NCI-H524 (cell line): ENCODE measurements at places on chromosomes 4 and X.

DNA sequence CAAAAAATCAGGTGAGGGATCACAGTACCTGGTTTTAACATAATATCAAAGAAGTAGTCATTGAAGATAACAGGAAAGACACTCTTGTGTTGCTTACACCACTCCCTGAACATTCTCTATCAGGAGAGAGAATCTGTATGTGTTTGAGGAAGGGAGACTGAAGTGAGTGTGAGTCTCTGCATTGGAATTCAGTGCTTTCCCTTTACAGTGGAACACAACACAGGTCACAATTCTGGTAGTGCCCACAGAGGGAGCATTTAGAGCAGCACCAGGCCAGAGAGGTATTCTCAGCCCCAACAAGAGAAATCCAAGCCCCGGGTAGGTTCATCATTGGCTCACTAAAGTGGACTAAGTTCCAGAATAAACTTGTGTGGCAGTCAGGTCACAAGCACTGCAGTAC, 64.7 kb upstream of the UBQLN2 start:
- DNase-seq, result no peak

GRCh38 chrX:26215869-26216268, at the start of gene MAGEB5:
MAGEB5 (plus strand) TSS chrX:26216169; CDS start chrX:26217302, 1,133 bp downstream.
- DNase-seq, result no peak

DNA sequence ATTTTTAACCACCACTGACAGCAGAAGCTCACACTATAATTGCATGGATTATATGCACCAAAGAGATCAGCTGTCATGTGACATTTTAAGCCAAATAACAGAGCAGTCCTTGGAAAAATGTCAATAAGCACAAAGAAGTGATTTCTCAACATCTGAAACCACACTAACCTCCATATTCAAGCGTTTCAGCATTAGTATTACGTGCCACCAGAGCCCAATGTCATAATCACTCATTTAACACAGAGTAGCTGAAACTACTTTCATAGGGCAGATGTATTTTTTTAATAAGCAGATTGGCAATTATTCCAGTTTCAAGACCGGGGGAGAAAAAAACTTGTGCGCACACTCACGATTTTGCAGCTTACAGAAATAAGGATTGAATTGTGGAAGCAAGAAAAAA, 76.6 kb downstream of the SH3KBP1 start:
- no peak for DNase-seq

DNA sequence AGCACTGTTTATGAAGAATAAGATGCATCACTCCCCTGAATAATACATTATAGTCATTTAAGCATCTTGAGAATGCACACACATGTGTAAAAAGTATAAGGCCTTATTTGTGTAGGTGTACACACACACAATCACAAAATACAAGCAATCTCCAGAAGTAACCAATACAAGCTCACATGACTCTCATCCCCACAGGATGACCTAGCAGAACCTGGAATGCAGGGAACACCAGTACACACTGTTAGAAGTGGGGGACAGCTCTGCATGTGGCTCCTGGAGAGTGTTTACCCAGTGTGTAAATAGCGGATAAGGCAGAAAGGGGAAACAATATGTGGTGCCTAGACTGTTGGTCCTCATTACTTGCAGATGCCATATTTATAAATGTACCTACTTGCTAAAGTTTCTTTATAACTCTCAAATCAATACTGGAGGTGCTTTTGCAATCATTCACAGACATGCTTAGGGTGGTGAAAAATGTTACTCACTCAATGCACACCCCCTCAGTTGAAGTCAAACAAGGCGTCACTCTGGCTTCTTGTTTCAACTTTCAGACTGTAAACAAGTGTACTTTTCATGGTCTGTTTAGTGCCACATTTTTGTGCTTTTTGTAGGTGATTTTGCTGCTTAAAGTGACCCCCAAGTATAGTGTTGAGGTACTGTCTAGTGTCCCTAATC, 73.1 kb downstream of the MAGEB17 start:
- no peak for DNase-seq

GRCh38 chr4:20617678-20618396, 82.4 kb upstream of the PACRGL start:
- DNase-seq, result peak; percentile 7

- DNase-seq, result no peak
Measured at GRCh38 chr4:519885-520682, 21.1 kb downstream of the PIGG start.

GRCh38 chr4:129972257-129972656, 876.3 kb downstream of the C4orf33 start:
- no peak for DNase-seq

- no peak for DNase-seq
Measured at GRCh38 chr4:600850-601515, 24.4 kb upstream of the PDE6B start.

GRCh38 chrX:113059714-113060113, 219.1 kb upstream of the AMOT start:
- peak; percentile 24 for DNase-seq

GRCh38 chr4:53461244-53461643, 83.8 kb downstream of the FIP1L1 start:
- DNase-seq, result no peak
